ENCODE measurements at places on chromosomes 6 and 20. TPM values are rescaled to one million over a fixed set of nuclear protein-coding genes. Genes with fewer than 3 reads are reported as not detected.

The THBS2 gene
- 126 TPM for total RNA-seq

The SIRPD gene
- 1.6 TPM for total RNA-seq

The VSX1 gene
- total RNA-seq = not detected

The OR2H1 gene
- total RNA-seq = not detected

The TBXT gene
- not detected for total RNA-seq

The SAYSD1 gene
- total RNA-seq = 15.4 TPM

The CALHM4 gene
- total RNA-seq = not detected

The GSS gene
- total RNA-seq = 49.4 TPM

The HRH3 gene
- not detected for total RNA-seq

The FOXC1 gene
- 3.4 TPM for total RNA-seq

The ATG5 gene
- total RNA-seq = 31.8 TPM

The YTHDF1 gene
- 36.3 TPM for total RNA-seq

The HSF2 gene
- total RNA-seq = 11.0 TPM

DNA sequence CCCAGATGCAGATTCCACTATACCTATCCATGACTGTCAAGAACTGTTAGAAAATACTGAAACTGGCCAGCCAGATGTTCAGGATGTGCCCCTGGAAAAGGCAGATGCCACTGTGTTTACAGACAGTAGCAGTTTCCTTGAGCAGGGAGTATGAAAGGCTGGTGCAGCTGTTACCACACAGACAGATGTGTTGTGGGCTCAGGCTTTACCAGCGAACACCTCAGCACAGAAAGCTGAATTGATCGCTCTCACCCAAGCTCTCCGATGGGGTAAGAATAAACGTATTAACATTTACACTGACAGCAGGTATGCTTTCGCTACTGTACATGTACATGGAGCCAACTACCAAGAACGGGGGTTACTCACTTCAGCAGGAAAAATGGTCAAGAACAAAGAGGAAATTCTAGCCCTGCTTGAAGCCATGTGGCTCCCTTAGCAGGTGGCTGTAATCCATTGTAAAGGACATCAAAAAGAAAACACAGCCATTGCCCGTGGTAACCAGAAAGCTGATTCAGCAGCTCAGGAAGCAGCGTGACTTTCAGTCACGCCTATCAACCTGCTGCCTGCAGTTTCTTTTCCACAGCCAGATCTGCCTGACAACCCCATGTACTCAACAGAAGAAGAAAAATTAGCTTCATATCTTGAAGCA is 459.7 kb upstream of the HTR1E start:
- no peak overlapping the region for H3K4me3 ChIP-seq
- H3K27me3 ChIP-seq = no peaks in the 10 kb centered on the region
- no peak overlapping the region for H3K27ac ChIP-seq
- H3K4me1 ChIP-seq = no peaks in the 10 kb centered on the region
- H3K36me3 ChIP-seq = no peaks in the 10 kb centered on the region
- no peak for DNase-seq

DNA sequence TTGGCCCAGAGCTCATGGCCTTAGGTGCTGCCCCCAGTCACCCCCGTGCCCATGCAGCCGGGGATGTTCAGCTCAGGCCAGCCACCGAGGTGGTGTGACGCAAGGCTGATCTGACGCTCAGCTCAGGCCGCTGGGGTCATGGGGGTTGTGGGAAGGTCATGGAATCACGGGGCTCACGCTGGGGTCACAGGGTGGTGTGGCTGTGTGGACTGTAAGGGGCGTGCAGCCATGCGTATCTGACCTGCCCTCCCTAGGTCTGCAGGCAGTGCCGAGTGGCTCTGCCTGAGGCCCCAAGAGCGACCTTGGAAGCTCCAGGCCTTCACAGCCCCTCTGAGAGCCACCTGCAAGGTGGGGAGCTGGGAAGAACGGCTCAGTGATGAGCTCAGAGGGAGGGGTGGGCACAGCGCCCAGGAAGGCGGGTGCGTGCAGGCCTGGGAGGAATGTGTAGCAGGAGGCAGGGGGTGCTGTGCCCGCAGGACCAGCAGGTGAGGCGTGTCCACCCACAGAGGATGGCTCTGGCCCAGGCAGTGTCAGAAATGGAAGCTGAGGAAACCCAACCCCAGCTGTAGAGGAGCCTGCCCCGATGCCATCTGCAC is 27.8 kb downstream of the CHRNA4 start:
- no peaks in the 10 kb centered on the region for H3K36me3 ChIP-seq
- H3K4me3 ChIP-seq = no peak overlapping the region
- peaks cover 94% of the 10 kb centered on the region for H3K27me3 ChIP-seq
- DNase-seq = no peak

DNA sequence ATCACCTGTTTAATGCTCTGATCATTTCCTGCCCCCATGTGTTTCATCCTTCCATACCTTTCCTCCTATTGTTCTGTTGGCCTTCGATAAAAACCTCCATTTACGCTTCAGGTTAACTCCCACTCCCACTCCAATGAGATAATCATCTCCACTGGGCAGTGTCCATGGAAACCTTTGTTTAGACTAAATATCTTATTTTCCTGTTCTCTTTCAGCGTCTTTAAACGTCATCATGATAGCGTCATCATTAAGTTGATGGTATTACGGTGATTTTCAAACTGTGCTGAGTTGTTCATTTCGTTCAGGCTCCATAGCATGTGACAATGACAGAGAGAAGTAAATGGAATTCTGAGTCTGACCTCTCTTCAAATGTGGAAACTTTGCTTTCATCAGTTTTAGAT is 970.5 kb upstream of the SLC35B3 start:
- DNase-seq = no peak
- H3K4me3 ChIP-seq = no peak overlapping the region
- H3K4me1 ChIP-seq = no peaks in the 10 kb centered on the region
- no peaks in the 10 kb centered on the region for H3K36me3 ChIP-seq

- no peak overlapping the region for H3K27ac ChIP-seq
- H3K27me3 ChIP-seq = no peaks in the 10 kb centered on the region
- no peaks in the 10 kb centered on the region for H3K4me1 ChIP-seq
- no peak overlapping the region for H3K4me3 ChIP-seq
Measured at GRCh38 chr6:113457198-113457597, 399.9 kb upstream of the MARCKS start.

GRCh38 chr20:20060234-20060998 is 8.1 kb downstream of the CFAP61 start:
- peaks cover 10% of the 10 kb centered on the region for H3K27me3 ChIP-seq
- H3K4me1 ChIP-seq = no peaks in the 10 kb centered on the region
- H3K36me3 ChIP-seq = no peaks in the 10 kb centered on the region
- no peak overlapping the region for H3K27ac ChIP-seq

- DNase-seq = no peak
- H3K4me3 ChIP-seq = no peak overlapping the region
- no peaks in the 10 kb centered on the region for H3K4me1 ChIP-seq
- peaks cover 14% of the 10 kb centered on the region for H3K36me3 ChIP-seq
- no peaks in the 10 kb centered on the region for H3K27me3 ChIP-seq
Measured at GRCh38 chr6:508614-509013, 117.1 kb downstream of the IRF4 start.

DNA sequence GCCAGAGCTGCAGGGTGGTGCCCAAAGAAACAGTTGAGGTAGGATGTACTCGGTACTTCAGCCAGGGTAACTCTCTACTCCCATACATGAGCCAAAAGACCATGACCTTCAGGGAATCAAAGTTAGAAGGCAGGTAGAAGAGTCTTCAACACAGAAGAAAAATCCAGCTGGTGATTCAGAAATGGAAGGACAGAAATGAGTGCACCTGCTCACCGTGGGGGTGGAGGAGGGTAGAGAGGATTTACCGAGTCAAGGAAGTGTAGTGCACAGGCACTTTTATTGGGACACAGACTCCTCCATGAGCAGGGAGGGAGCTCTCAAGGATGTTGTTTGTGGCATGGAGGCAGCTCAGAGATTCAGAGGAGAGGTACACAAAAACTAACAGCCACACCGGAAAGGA is 330.3 kb upstream of the PRDM1 start:
- no peak overlapping the region for H3K27ac ChIP-seq
- no peaks in the 10 kb centered on the region for H3K36me3 ChIP-seq
- no peak for DNase-seq
- H3K27me3 ChIP-seq = no peaks in the 10 kb centered on the region
- no peak overlapping the region for H3K4me3 ChIP-seq

- no peak overlapping the region for H3K4me3 ChIP-seq
- DNase-seq = no peak
- no peaks in the 10 kb centered on the region for H3K4me1 ChIP-seq
- H3K36me3 ChIP-seq = peaks cover 25% of the 10 kb centered on the region
Measured at GRCh38 chr20:36672991-36673390, 27.0 kb upstream of the SLA2 start.

DNA sequence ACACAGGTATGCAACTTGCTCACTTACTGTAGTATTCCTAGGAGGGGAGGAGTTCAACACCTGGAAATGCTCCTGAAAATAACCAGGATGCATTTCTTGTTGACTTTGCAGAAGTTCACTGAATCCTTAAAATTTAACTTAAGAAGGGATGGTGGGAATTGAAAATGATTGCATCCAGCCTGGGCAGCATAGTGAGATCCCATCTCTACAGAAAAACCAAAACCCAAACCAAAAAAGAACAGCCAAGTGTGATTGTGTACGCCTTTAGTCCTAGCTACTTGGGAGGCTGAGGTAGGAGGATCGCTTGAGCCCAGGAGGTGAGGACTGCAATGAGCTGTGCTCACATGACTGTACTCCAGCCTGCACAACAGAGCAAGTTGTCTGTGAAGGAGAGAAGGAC is 1.7 kb downstream of the DNAH8 start:
- H3K36me3 ChIP-seq = no peaks in the 10 kb centered on the region
- DNase-seq = no peak
- no peak overlapping the region for H3K27ac ChIP-seq
- H3K4me3 ChIP-seq = no peak overlapping the region
- H3K27me3 ChIP-seq = peaks cover 38% of the 10 kb centered on the region

DNA sequence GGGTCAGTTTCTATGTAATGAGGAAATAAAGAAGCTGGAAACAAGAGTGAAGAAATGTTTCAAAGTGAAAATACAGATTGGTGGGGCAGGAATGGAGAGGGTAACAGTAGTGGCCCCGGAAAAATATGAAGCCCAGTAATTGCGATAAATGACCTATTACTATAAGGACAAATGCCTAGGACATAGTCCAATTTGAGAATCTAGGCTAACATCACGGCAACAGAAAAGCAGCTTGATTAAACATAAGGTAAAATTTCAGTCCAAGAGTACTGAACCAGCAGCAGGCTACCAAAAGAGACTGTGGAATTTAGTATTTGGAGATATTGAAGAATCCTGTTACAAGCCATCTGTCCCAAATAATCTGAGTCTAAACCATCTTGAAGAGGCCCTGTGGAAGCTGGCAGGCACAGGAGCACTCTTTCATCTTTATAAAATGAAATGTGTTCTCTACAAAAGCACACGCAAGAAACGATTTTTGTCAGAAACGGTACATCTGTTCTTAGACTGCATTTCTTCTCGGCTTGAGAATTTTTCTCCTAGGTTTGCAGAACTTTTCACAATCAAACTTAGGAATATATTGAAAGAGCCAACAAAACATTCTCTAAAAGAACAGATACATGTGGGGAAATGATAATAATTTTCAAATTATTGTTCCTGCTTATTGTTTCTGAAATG is 49.3 kb downstream of the ELOVL5 start:
- H3K27me3 ChIP-seq = no peaks in the 10 kb centered on the region
- peaks cover 94% of the 10 kb centered on the region for H3K4me1 ChIP-seq
- no peak overlapping the region for H3K27ac ChIP-seq
- peaks cover 9% of the 10 kb centered on the region for H3K36me3 ChIP-seq
- no peak for DNase-seq

GRCh38 chr6:21748343-21749056 is 154.9 kb downstream of the SOX4 start:
- no peaks in the 10 kb centered on the region for H3K36me3 ChIP-seq
- H3K4me1 ChIP-seq = peaks cover 5% of the 10 kb centered on the region
- H3K27ac ChIP-seq = no peak overlapping the region
- no peaks in the 10 kb centered on the region for H3K27me3 ChIP-seq
- DNase-seq = no peak
- no peak overlapping the region for H3K4me3 ChIP-seq

- no peak overlapping the region for H3K27ac ChIP-seq
- no peaks in the 10 kb centered on the region for H3K36me3 ChIP-seq
- H3K4me1 ChIP-seq = no peaks in the 10 kb centered on the region
Measured at GRCh38 chr20:52383995-52384621, 192.5 kb upstream of the ZFP64 start.

DNA sequence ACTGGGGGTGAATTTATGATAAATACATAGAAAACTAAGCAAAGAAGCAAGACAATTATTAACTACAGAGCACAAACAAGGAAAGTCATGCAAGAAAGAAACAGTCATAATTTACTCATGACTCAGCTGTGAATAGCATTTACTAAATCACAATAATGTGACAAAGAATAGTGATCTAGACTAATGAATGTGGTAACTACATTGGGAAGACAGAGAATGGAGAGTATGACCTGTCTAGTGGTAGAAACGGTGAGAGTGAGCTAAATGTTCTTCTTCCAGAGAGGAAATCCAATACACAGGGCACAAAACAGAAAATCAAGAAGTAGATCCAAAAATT is 153.5 kb upstream of the DST start:
- H3K36me3 ChIP-seq = no peaks in the 10 kb centered on the region
- DNase-seq = no peak
- H3K4me1 ChIP-seq = no peaks in the 10 kb centered on the region
- H3K27ac ChIP-seq = no peak overlapping the region
- H3K4me3 ChIP-seq = no peak overlapping the region
- no peaks in the 10 kb centered on the region for H3K27me3 ChIP-seq

GRCh38 chr6:69796073-69796641 is 653 bp downstream of the LMBRD1 start:
- H3K36me3 ChIP-seq = no peaks in the 10 kb centered on the region
- DNase-seq = no peak
- peak overlapping the region; percentile 90 for H3K27ac ChIP-seq
- no peaks in the 10 kb centered on the region for H3K27me3 ChIP-seq
- H3K4me1 ChIP-seq = no peaks in the 10 kb centered on the region

GRCh38 chr20:2295286-2295685 is 515 bp upstream of the TGM3 start:
- H3K4me1 ChIP-seq = no peaks in the 10 kb centered on the region
- H3K36me3 ChIP-seq = no peaks in the 10 kb centered on the region
- no peak for DNase-seq
- H3K4me3 ChIP-seq = no peak overlapping the region
- no peaks in the 10 kb centered on the region for H3K27me3 ChIP-seq

Data from left lung (tissue), 14 donors.